Posterior cingulate gyrus (tissue), 11 donors: ENCODE measurements at places on chromosomes 4 and X.

GRCh38 chr4:148812101-148812500, 369.9 kb upstream of the NR3C2 start:
- DNase-seq = no peak

- no peak for DNase-seq
These were observed 176.4 kb downstream of the ADGRA3 start for GRCh38 chr4:22339491-22339890.

GRCh38 chr4:16926214-16926613, 27.8 kb upstream of the LDB2 start:
- no peak for DNase-seq

DNA sequence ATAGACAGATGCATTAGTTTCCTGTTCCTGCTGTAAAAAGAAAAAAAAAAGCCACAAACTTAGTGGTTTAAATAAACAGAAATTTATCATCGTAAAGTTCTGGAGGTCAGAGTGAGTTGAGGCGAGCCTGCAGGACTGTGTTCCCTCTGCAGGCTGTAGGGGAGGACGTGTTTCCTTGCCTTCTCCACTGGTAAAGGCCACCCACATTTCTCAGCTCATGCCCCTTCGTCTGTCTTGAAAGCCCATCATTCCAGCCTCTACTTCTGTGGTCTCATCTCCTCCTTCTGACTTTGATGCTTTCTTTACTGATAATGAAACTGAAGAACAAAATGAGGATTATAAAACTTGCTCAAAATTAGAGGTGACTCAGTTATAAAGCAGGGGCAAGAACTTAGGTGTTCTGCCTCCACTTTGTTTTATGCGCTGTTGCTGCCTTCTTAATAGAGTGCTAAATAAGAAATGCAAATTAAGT, 143.0 kb downstream of the STIM2 start:
- no peak for DNase-seq

GRCh38 chr4:127846765-127847164, 33.9 kb upstream of the PLK4 start:
- no peak for DNase-seq

GRCh38 chrX:136417806-136418205, 69.9 kb upstream of the BRS3 start:
- DNase-seq = no peak

DNA sequence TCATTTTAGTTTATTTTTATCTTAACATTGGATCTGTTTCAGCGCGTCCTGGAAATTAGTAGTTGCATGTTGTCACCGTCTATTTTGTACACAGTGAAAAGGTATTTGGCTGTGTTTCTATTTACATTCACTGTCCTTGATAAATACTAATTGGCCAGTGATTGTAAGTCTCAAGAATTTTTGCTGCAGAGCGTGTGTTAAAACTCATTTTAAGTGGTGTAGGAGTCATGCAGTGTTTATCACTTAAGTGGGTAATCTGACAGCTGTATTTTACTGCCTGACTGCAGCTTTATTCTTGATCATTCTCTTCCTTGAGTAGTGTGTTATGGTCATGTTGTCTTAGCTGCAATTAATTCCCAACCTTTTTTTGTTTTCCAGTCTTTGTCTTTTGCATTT, 9.8 kb downstream of the GUCY1A1 start:
- no peak for DNase-seq

GRCh38 chr4:3439391-3439790, 2.4 kb upstream of the HGFAC start:
- no peak for DNase-seq

- no peak for DNase-seq
These were observed 75.6 kb upstream of the DYNLT3 start for GRCh38 chrX:37922928-37923327.

DNA sequence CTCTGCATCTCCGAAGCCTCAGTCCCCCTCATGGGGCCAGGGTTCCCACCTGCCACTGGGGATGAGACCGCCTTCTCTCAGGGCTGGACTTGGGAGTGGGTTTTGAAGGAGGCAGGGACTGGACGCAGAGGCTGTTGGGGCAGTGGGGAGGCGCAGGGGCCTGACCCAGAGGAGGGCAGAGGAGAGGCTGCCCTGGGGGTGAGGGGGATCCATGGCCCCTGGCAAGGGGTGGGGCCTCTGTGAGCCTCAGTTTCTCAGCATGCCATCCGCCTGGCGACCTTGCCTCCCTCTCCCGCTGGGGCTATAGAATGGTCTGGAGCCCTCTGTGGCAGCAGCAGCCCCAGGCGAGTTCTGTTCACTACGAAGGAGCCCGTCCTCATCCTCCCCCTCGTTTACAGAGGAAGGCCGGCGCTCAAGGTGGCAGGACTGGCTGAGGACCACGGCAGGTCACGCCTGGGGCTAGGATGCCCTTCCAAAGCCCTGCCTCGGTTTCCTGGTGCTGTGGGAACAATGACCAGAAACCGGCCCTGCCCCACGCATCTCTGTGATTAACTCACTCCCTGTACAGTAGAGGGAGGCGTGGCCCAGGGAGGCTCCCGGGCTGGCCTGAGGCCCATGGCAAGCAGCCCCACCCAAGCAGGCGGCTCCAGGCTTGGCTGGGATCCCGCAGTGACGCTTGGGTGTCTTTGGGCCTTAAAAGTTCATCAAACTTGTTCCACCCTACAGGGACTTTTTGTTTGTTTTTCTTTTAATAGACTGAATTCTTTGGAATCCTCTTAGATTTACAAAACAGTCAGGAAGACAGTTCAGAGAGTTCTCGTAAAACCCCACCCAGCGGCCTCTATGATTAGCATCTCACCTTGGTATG, 16.0 kb upstream of the SH3TC1 start:
- no peak for DNase-seq

DNA sequence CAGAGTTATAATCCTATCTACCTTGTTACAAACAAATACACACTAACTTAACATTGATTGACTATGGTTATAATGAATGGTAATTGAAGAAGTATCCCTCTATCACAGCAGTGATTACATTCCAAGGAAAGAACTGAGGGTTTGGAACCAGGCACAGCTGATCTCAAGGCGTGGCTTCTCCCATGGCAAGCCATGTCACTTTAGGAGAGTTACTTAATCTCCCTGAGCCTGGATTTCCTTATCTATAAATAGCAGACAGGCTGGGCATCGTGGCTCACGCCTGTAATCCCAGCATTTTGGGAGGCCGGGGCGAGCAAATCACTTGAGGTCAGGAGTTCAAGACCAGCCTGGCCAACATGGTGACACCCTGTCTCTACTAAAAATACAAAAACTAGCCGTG, 25.6 kb downstream of the SORBS2 start:
- no peak for DNase-seq
